ENCODE measurements at places on chromosomes 16 and 17. TPM values are rescaled to one million over a fixed set of nuclear protein-coding genes. Genes with fewer than 3 reads are reported as not detected.

The PRR35 gene
- not detected for total RNA-seq

The EVI2A gene
- 2.0 TPM for total RNA-seq

The PRSS36 gene
- 3.7 TPM for total RNA-seq

The VMO1 gene
- total RNA-seq: not detected

The HSBP1 gene
- 24.9 TPM for total RNA-seq

The NOG gene
- 1.4 TPM for total RNA-seq

The CASKIN2 gene
- total RNA-seq: 87.2 TPM

The SHCBP1 gene
- not detected for total RNA-seq

The XAF1 gene
- total RNA-seq: 10.0 TPM

The TMUB2 gene
- total RNA-seq: 47.9 TPM

The NUPR1 gene
- total RNA-seq: 53.3 TPM

The STH gene
- total RNA-seq: not detected

The LPO gene
- total RNA-seq: not detected

The TBC1D3I gene
- not detected for total RNA-seq

The TOX3 gene
- not detected for total RNA-seq

The NME1 gene
- total RNA-seq: 50.9 TPM

The MAP3K3 gene
- 44.6 TPM for total RNA-seq

The PCTP gene
- 13.7 TPM for total RNA-seq

The ANKS4B gene
- total RNA-seq: not detected

The KRTAP4-3 gene
- total RNA-seq: not detected

The GNGT2 gene
- 4.2 TPM for total RNA-seq

The KRTAP4-6 gene
- total RNA-seq: not detected

The SLC13A2 gene
- not detected for total RNA-seq

The SLC47A2 gene
- not detected for total RNA-seq

The PYDC1 gene
- not detected for total RNA-seq

The FOXN1 gene
- total RNA-seq: 0.34 TPM

The TPPP3 gene
- total RNA-seq: 0.81 TPM

The TPSD1 gene
- 0.33 TPM for total RNA-seq

The MYL4 gene
- total RNA-seq: 5.2 TPM

The RAB37 gene
- 0.40 TPM for total RNA-seq

The LPCAT2 gene
- total RNA-seq: 115 TPM

The APOH gene
- not detected for total RNA-seq

The FZD2 gene
- 5.9 TPM for total RNA-seq

The GHDC gene
- 119 TPM for total RNA-seq

Measured in thyroid gland (tissue), 4 donors.